ENCODE measurements at places on chromosomes 11 and 22. TPM values are rescaled to one million over a fixed set of nuclear protein-coding genes. Genes with fewer than 3 reads are reported as not detected.

DNA sequence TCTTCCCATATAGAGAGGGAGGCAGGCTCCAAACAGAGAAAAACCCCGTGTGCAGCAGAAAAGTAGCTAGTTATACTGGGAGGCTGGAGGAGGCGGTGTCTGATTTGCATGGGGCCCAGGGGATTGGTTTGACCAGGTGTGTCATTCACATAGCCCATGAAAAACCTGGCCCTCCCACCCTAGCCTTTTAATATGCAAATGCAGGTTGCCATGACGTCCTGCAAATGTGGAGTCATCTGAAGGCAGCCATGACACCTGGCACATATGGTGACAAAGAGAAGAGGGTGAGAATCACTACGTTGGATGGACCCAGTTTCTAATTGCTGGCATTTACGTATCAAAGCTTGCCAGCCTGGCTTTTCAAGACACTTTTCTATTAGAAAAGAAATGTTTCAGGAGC, 57.8 kb downstream of the FAM181B start:
- no peak for DNase-seq

GRCh38 chr11:102771351-102771750, 9.1 kb downstream of the MMP10 start:
- no peak for DNase-seq

- DNase-seq: no peak
These were observed 111.3 kb downstream of the SLC17A6 start for GRCh38 chr11:22449441-22449840.

- DNase-seq: no peak
These were observed 100.3 kb downstream of the GUCY1A2 start for GRCh38 chr11:106917973-106918372.

DNA sequence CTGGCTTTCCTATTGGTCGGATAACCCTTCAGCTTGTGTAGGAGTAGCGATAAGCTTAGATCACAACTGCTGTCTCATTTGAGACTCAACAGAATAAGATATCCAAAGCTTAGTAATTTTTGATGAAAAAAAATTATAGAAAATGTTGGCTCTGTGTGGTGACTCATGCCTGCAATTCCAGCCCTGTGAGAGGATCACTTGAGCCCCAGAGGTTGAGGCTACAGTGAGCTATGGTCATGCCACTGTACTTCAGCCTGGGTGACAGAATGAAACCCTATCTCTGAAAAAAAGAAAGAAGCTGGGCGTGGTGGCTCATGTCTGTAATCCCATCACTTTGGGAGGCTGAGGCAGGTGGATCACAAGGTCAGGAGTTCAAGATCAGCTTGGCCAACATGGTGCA, 55.6 kb upstream of the RRM1 start:
- no peak for DNase-seq

Gene SCGB1D2
- total RNA-seq: not detected

Gene PGA4
- total RNA-seq: not detected

GRCh38 chr22:31343235-31344191, 2.6 kb downstream of the PATZ1 start:
- no peak for DNase-seq

Gene ATF4
- 246 TPM for total RNA-seq

DNA sequence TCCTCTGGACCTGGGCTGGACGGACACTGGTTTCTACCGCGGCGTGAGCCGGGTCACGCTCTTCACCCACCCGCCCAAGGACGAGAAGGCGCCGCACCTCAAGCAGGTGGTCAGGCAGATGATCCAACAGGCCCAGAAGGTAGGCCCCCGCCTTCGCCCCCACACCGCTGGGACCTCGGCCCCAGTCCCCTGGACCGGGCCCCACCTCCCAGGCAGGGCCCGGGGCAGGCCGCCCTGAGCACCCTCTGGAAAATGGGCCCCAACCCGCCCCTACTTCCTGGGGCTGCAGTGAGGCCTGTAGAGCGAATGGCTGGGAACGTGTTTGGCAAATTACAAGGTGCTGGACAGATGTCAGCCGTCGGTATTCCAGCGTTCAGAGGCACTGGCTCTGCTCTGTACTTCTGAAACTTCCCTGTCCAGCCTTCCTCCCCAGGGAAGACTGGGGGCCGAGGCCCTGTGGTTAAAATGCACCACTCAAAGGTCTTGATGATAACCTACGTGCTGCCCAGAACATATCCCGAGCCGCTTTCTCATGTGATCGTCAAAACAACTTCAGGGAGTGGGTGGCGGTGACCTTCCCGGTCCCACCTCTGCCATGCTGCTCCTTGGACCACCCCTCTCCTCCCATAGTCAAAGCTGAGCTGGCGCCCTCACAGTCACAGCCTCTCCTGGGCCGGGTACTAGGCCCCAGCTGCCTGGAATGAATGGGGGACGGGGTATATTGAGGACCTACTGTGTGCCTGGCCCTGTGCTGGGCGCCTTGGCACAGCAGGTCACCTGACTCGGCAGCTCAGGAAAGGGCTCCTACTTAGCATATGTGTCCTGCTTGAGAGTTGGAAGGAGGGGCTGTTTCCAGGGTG, 869 bp downstream of the FAM83F start:
- DNase-seq: no peak

GRCh38 chr11:15911377-15912044, 444.8 kb downstream of the SOX6 start:
- DNase-seq: no peak

- DNase-seq: peak; percentile 74
These were observed 12.4 kb downstream of the CRELD2 start for GRCh38 chr22:49930596-49931412.

GRCh38 chr11:19934828-19935259, 222.2 kb downstream of the NAV2 start:
- no peak for DNase-seq

- no peak for DNase-seq
These were observed 47.5 kb upstream of the GALNT18 start for GRCh38 chr11:11669233-11669846.

- DNase-seq: no peak
These were observed 55.2 kb downstream of the SC5D start for GRCh38 chr11:121347813-121348212.

- peak; percentile 67 for DNase-seq
These were observed 14.7 kb downstream of the GGA1 start for GRCh38 chr22:37623075-37624016.

Gene AMPD3
- 19.7 TPM for total RNA-seq

Gene USP2
- total RNA-seq: 1.6 TPM

GRCh38 chr11:123409456-123410217, 20.4 kb upstream of the GRAMD1B start:
- DNase-seq: no peak

Gene APIP
- total RNA-seq: 13.6 TPM

DNA sequence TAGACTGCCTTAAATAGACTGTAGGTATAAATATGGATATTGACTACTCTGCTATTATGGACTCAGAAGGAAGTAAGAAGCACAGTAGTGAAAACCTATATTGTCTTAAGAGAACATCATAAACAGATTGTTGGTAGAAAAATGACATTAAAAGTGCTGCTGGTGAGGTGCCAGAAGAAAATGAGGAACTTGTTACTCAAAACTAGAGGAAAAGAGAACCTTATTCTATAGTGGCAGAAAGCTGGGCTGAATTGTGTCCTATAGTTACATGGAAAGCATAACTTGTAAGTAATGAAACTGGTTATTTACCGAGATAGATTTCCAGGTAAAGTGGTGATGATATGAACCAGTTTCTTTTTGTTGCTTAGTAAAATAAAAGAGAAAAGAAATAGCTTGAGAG, 109.7 kb upstream of the CTSC start:
- DNase-seq: no peak

- no peak for DNase-seq
These were observed 1.3 kb downstream of the ESAM start for GRCh38 chr11:124760806-124761205.

- no peak for DNase-seq
These were observed 16.0 kb upstream of the ADA2 start for GRCh38 chr22:17235149-17235655.

Gene ANO5
- not detected for total RNA-seq

Gene INS
- total RNA-seq: not detected

DNA sequence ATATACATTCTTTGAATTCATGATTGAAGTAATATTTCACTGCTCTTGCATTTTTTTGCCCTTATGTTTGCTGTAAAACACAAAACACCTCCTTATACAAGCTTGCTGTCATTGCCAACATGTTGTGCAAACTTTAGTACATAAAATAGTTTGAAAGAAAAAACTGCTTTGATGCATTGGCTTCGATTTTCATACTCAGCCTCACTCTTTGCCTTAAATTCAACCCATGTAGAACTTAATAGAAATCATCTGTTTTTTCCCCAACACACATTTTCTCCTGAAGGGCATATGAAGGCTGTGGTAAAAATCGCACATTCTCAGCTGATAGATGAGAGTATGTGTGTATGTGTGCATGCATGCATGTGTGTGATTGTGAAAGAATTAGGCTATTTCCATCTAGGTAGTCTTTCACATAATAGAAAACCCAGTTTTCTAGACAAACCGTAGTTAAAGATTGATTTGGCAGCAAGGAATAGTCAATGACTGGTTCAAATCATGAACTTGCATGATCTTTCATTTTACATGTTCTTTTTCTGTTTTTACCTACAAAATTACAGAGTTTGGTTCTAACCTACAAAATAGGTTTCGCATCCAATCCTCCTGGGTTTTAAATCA, 72.8 kb upstream of the MTMR2 start:
- no peak for DNase-seq

GRCh38 chr11:88344869-88345268, 7.3 kb upstream of the CTSC start:
- no peak for DNase-seq

Gene GALNT18
- not detected for total RNA-seq

Gene ANGPTL5
- total RNA-seq: not detected

DNA sequence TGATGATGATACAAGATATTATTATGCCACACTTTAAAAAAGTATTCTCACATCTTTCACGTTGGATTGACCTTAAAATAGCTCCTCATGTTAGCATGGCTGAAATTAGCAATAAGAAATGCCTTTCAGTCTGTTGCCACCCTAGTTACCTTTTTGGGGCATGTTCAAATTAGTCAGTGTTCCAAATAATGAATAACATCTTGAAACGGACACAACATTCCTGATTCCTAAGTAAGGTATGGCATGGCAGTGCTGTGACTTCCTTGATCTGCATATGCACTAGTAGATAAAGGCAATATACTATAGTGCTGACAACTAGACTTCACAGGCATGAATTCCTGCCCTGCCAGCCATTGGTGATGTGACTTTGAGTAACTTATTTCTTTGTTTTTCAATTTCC, 914.5 kb downstream of the METTL15 start:
- no peak for DNase-seq

DNA sequence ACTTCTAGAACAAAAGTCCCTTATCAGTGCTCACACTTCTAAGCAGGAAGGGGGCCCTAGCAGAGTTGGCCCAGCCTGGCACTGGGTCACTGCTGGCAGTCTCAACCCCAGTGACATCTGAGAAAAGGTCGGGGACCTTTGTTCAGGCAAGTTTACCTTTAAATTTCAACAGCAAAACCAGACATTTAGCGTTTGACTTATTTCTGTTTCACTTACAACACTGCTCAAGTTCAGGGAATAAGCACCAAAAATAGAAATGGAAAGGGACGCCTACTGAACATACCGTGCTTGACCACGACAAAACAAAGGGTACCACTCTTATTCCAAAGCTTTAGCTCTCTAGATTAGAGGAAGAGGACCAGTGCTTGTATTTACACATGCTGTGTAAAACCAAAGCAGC, 26.2 kb downstream of the PITPNB start:
- DNase-seq: no peak
